ENCODE measurements at places on chromosomes 13 and 19.

GRCh38 chr19:16326401-16327168 is 2.0 kb downstream of the KLF2 start:
- DNase-seq = no peak

GRCh38 chr19:55656988-55657747 is 2.3 kb downstream of the U2AF2 start:
- no peak for DNase-seq

DNA sequence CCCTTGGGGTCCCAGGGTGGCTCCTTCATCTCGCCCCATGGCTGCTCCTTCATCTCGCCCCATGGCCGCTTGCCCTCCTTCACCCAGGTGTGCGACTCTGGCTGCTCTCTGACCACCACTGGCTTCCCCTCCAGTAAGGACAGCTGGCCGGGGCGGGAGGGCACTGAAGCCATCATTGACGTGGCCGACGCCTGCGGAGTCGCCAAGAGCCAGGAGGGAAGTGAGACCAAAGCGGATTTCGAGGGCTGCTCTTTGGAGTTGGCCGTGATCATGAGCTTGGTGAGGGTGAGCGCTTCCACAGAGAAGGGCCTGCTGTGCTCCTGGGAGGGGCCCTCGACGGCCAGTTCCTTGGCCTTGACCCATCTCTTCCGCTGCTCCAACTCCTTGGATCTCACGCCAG is 4.0 kb upstream of the COX6B2 start:
- no peak for DNase-seq

DNA sequence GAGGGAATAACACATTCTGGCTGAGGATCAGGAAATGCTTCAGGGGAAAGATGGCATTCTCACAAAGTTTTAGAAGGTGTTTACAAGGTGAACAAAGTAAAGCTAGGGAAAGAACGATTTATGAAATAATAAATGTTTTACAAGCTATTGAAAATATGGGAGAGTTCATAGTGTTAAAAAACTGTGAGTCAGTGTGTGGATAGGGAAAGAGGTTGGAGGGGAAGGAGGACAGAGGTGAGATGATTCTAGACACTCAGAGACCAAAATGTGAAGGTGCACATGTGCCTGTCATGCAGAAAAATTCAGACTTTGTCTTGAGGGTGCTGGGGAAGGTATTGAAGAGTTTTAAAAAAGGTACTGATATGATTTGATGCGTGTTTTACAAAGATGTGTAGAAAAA is 476.1 kb downstream of the TDRD3 start:
- no peak for DNase-seq

DNA sequence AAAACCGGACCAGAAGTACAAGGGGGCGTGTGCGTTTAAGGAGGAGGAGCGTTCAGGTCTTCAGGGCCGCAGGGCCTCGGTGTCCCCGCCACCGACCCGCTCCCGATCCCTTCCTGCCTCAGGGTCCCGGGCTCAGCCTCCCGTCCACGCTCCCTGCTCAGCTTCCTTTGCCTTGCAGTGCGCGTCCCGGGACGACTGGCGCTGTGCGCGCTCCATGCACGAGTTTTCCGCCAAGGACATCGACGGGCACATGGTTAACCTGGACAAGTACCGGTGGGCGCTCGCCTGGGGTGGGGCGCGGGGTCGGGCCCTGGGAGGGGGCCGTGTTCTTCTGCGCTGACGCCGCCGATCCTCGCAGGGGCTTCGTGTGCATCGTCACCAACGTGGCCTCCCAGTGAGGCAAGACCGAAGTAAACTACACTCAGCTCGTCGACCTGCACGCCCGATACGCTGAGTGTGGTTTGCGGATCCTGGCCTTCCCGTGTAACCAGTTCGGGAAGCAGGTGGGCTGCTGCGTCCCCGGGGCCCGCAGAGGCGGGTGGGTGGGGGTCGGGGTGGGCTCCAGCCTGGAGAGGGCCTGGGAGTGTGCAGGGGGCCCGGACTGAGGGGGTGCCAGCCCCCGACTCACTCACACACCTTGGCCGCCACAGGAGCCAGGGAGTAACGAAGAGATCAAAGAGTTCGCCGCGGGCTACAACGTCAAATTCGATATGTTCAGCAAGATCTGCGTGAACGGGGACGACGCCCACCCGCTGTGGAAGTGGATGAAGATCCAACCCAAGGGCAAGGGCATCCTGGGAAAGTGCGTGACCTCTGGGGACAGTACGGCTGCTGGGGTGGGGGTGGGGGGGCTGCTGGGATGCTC is 1.4 kb downstream of the GPX4 start:
- no peak for DNase-seq

DNA sequence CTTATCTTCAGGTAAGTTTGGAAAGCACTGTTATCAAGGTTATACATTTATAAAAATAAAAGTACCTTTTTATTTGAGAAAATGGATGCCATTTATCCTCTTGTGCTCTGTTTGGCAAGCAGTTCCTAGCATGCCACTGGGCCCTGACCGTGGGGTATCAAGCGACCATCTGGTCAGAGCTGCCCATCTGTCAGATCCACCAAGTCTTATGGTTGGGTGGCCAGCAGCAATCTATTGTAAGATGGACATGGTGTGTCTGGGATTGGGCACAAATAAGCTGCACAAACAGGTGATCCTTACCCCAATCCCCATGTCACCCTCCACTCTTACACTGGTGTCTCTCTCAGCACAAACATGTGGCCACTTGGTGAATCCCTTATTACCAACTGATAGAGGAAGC is 178.5 kb downstream of the DLEU7 start:
- DNase-seq = no peak

DNA sequence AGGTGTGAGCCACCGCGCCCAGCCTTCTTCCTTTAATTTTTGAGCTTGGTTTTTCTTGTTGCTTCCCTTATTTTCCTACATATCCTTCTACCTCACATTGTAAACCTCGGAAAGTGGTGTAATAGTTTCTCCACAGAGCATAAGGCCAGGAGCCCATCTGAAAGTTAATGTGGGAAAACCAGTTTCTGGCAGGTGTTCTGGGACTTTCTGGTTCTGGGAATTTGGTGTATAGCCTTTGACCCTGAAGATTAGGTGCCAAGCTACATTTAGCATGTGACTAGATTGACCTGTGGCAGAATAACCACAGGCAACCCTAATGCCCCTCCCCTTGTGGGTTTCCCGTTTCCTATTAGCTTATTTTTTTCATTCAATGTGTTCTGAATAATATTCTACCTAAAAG is 8.7 kb downstream of the POP4 start:
- no peak for DNase-seq

- DNase-seq = no peak
Measured at GRCh38 chr19:54551950-54552912, 21.4 kb upstream of the LILRA2 start.

DNA sequence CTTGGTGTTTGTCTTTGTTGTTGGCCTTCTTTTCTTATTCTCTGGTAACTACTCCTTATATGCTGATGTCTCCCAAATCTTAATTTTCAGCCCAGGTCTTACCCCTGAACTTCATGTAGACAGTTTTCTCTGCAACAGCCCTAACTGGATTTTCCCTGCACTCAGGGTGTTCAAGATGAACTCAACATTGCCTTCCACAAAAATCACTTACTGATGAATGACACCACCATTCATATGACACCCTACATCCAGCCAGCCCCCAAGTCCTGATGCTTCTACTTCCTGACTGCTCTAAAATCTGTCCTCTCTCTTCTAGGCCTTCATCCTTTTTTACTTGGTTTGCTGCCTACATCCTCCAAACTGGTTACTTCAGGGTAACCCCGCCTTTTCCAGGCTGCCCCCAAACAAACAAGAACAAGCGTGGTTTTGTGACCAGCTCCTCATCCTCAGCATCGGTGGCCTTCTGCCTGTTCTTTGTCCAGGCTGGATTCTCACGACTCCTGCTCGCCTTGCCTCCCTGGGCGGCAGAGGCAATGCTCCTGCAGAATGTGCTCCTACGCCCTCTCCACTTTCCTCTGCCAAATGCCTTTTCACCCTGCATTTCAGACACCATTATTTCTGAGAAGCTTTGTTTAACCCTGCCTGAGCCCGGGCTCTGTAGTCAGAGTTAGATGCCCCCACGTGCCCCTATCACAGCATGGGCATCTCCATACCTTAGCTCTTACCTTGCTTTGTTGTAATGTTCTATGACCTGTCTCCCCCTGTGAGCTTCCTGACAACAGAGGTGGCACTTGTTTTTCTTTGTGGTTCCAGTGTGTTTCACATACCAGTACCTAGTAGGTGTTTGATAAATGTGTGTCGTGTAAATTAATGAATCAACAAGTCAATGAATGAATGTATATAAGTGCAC is 61.8 kb downstream of the WDFY2 start:
- no peak for DNase-seq

DNA sequence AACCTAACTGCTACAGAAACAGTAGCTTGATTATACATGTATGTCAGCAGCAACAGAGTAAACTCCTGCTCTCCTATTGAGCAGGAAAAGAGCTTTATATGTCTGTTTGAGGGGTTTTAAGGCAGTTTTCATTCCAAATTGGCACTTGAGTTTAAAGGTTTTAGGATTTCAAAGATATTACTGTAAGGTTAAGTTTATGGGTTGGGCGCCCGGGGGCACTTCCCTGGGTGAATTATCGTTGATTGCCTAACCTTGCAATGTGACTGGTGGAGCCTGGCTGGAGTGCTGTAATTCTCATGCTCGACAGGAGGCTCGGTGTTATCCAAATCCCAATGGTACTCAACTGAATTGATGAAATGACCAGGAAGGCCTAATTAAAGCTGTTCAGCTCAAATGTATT is 1586.1 kb downstream of the OLFM4 start:
- DNase-seq = no peak

GRCh38 chr13:46751811-46752635 is 44.9 kb downstream of the ESD start:
- DNase-seq = peak; percentile 7

- no peak for DNase-seq
Measured at GRCh38 chr19:18339723-18340122, 675 bp upstream of the PGPEP1 start.

DNA sequence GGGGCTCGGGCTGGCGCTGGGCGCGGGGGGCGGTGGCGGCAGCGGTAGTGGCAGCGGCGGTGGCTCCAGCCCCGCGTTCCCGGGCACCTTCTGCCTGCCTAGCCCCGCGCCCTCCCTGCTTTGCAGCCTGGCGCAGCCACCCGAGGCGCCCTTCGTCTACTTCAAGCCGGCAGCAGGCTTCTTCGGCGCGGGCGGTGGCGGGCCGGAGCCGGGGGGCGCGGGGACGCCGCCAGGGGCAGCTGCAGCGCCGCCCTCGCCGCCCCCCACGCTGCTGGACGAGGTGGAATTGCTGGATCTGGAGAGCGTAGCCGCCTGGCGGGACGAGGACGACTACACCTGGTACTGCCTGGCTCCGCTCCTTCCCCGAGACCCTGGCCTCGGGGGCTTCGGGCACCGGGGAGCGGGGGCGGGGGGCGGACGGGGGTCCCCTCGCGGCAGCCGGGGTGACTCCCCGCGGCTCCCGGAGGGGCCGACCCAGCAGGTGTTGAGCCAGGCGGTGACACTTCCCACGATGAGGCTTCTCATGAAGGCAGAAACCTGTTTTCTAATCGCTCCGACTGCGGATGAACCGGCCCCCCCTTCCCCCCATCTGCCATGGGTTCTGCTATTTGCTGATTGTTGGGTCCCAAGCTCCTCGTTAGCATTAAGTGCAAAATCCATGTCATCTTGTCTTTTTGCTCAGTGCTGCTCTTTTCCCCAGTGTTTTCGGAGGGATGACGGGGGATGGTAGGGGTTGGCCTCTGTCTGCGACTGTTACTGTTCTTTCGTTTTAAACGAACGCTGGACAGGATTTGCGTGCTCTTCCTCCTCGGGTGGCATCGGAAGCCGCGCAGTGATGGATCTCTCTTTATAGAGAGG is 943 bp downstream of the SLAIN1 start:
- DNase-seq = no peak

DNA sequence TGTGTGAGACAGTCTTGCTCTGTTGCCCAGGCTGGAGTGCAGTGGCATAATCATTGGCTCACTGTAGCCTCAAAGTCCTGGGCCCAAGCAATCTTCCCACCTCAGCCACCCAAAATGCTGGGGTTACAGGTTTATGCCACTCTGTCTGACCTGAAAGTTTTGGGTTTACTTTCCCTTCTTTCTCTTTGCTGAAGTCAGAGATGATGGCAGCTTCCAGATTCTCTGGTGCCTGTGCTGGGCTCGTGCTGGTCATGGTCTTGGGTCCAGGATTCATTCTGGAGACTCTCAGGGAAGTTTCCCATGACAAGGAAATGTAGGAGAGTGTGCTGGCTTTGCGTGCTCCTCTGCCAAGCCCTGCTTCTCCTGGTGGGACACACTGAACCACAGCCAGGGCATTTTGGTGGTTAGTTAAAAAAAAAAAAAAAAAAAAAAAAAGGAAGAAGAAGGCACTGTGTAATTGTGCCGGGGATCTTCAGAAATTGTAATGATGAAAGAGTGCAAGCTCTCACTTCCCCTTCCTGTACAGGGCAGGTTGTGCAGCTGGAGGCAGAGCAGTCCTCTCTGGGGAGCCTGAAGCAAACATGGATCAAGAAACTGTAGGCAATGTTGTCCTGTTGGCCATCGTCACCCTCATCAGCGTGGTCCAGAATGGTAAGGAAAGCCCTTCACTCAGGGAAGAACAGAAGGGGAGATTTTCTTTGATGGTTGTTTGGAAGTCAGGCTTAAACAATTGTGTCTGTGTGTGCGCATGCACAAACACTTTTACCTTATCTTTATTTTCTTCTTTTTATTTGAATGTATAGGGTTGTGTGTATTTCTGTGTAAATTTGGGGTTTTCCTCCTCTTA is at the start of gene ALOX5AP:
Gene ALOX5AP, plus strand, starts transcription at position 519 of the 847 bp plus-strand sequence. Its CDS starts 63 bp downstream, at position 582.
- DNase-seq = no peak

DNA sequence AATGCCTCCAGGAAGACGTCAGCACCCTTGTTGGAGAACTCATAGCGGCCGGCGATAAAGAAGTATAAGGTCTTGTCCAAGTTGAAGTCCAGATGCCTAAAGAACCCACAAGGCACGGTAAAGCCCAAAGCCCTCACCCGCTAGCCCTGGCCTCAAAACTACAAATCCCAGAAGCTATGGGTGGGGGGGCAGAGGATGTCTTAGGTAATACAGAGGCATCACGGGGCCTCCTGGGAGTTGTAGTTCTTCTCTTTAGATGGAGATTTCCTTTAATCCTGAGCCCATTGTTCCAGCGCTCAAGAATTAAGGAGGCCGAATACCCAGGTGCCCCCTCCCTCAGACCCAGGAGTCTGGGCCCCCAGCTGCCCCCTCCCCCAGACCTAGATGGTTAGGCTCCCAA is 10.8 kb downstream of the GYS1 start:
- no peak for DNase-seq

GRCh38 chr13:36101157-36101556 is 30.0 kb downstream of the DCLK1 start:
- no peak for DNase-seq

GRCh38 chr13:27302643-27303262 is 32.1 kb downstream of the RASL11A start:
- DNase-seq = no peak

GRCh38 chr13:60094385-60095088 is 69.2 kb downstream of the DIAPH3 start:
- no peak for DNase-seq

Measured in stimulated activated CD8-positive, alpha-beta memory T cell treated with anti-CD3 and anti-CD28 coated beads, Interleukin-4, amount 100 ng/mL, for 4 hours (primary cell).